ENCODE measurements at places on chromosomes 11 and 22. TPM values are rescaled to one million over a fixed set of nuclear protein-coding genes. Genes with fewer than 3 reads are reported as not detected.

WNT7B gene
- not detected for total RNA-seq

DNA sequence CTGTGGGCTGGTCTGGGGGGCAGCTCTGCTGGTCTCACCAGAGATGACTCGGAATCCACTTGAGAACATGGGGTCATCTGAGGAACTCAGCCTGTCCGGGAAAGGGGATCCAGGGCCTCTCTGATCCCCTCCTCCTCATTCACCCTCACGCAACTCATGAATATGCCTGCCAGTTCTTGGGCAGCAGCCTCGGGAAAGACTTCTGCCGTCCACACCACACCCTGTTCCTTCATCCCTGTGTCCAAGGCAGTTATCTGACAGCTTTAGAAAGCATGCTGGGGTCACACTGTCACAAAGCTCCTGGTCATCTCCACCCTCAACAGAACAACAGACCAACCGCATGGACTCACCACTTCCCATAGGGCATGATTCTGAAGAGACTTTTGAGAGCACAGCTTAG lies 88.3 kb downstream of the AMOTL1 start:
- DNase-seq: no peak
- no peaks in the 10 kb centered on the region for H3K27me3 ChIP-seq
- H3K4me3 ChIP-seq: no peak overlapping the region
- no peak overlapping the region for H3K27ac ChIP-seq
- H3K36me3 ChIP-seq: peaks cover 43% of the 10 kb centered on the region
- H3K4me1 ChIP-seq: peaks cover 3% of the 10 kb centered on the region

GRCh38 chr11:86519064-86519911 lies 144.6 kb downstream of the CCDC81 start:
- H3K27me3 ChIP-seq: no peaks in the 10 kb centered on the region
- peak overlapping the region; percentile 14 for H3K4me3 ChIP-seq
- H3K36me3 ChIP-seq: no peaks in the 10 kb centered on the region
- H3K4me1 ChIP-seq: peaks cover 51% of the 10 kb centered on the region
- peak overlapping the region; percentile 35 for H3K27ac ChIP-seq
- DNase-seq: no peak

DNA sequence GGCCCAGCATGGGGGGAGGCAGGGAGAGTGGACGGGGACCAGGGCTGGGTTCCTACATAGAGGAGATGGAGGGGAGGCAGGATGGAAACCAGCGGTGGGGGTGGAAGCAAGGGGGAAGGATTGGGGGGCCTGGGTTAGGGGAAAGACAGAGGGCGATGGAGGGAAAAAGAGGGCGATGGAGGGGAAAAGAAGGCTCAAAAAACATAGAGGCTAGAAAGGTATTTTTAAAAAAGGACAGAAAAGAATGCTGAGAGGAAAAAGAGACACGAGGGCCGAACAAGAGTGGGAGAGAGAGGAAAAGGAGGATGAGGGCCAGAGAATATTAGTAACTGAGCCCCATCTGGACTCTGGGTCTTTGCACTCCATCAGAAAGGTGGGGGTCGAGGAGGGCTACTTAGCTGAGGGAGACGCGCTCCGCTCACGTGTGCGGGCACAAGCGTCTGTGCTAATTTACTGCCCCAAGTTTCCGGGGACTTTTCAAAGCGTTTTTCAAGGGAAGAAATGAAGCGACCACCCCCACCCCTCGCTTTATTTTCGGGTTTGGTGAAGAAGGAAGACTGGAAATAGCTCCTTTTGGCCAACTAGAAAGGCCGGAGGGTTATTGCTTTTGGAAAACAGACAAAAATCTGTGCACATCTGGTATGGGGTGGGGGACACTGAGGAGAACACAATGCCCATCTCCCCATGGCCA lies 14.5 kb downstream of the PAX6 start:
- peaks cover 17% of the 10 kb centered on the region for H3K4me1 ChIP-seq
- no peak overlapping the region for H3K27ac ChIP-seq
- no peaks in the 10 kb centered on the region for H3K36me3 ChIP-seq
- H3K27me3 ChIP-seq: peaks cover 41% of the 10 kb centered on the region
- no peak for DNase-seq

DNA sequence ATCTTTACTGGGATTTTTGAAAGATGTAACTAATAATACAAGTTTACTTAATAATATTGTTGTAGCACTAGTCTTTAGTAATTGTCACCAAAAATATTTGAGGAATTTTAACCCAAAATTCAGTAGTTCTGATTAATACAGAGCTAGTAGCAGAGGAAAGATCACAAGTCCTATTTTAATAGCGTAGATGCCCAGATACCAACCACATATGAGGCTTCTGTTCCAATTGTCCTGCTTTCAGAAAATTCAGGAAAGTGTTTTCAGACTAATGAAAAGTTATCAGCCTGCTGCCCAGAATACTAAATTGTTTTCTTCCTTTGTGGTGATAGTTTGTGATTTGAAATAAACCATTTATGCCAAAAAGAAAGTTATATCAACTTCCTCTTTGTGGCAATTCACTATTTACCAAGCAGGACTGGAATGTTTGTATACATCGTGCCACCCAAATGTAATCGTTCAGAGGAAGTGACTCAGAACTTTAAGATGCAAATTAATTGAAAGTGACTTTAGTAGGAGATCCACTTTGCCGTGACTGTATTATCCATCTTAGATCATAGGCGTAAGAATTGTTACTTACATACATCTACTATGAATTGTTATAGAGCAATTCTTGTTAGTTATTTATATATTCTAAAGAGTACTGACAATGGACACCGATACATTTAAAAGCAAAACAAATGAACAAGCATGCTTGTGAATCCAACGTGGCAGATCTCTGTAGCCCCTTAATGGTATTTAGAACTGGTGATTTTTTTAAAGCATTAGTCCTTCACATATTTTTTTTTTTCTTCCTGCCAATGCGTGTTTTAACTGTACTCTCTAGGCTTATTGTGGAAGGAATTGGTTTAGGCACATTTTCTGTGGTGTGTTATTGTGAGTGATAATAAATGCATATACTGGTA lies 231.0 kb downstream of the DDX10 start:
- no peaks in the 10 kb centered on the region for H3K4me1 ChIP-seq
- no peaks in the 10 kb centered on the region for H3K27me3 ChIP-seq
- DNase-seq: no peak
- no peak overlapping the region for H3K27ac ChIP-seq
- H3K36me3 ChIP-seq: no peaks in the 10 kb centered on the region
- no peak overlapping the region for H3K4me3 ChIP-seq

CAPN1 gene
- total RNA-seq: 168 TPM
